HTR-8/SVneo (cell line): ENCODE measurements at places on chromosomes 5 and 9.

GRCh38 chr5:67732921-67733320 lies 482.6 kb upstream of the PIK3R1 start:
- DNase-seq = no peak

DNA sequence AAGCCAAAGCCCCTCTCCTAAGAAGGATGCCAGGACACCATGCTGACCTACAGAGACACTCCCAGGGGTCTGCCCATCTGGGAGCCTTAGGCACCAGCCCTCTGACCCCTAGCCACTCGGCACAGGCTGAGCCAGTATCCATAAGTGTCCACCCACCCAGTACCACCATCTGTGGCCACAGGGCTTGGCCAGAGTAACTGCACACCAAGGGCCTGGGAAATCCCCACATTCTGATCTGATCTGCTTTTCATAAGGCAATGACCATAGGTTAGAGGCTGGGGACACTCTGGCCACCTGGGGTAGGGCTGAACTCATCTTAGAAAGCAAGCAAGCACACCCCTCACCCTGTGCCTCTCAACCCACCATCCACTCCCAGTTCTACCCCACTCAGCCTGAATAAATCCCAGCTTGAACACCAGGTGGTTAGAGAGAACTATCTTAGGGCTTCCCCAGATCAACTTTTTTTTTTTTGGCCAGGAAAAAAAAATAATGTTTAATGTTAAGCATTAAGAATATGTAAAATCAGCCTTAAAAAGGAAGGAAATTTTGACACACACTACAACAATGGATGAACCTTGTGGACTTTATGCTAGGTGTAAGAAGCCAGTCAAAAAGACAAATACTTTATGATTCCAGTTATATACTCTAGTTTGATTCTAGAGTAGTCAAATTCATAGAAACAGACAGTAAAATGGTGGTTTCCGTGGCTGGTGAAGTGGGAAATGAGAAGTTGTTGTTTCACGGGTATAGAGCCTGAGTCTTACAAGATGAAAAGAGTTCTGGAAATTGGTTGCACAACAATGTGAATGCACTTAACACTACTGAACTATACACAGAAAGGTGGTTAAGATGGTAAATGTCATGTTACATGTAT lies 6.2 kb downstream of the GNPDA1 start:
- DNase-seq = no peak

GRCh38 chr5:111739416-111739815 lies 17.6 kb downstream of the NREP start:
- DNase-seq = no peak

DNA sequence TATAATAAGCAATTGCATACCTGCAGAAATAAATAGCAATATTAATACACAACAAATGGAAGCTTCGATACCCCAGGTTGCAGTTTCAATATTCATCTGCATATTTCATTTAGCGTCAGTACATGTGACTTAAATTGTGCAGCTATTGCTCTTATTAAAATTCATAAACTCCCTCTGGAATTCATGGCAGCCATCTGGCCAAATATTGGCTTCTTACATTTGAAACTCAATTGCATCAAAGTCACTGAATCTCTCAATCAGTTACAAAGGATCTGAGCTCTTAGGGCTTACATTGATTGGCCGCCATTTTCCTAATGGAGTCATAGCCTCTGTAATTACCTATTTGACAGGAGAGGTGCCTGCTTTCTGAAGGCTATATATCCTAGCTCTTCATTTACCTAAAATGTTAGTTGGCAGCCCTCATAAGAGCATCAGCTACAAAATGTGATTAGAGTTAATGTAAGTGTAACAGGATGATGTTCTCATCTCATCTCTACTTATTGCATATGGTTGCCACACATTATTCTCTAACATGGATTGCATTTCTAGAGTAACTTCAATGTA lies 453.5 kb downstream of the CAAP1 start:
- no peak for DNase-seq

DNA sequence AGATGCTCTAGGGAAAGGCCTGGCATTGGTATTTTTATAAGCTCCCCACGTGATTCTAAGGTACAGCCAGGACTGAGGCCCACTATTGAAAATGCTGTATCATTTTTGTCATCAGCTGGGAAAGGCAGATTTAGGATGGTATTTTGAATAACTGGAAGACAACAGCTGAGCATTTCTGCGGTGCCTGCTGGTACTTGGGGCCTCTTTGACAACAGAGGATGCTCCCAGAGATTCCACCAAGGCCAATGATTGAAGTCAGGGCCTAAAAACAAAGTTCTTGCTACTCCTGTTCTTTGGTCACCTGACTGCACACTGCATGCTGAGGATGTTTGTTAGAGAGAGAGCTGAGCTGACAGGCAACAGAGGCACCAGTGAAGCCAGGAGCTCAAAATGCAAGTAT lies 8.1 kb downstream of the FBLL1 start:
- DNase-seq = no peak

GRCh38 chr9:135516132-135516860 lies 4.9 kb upstream of the LCN1 start:
- DNase-seq = no peak

GRCh38 chr9:72794946-72795345 lies 157.9 kb downstream of the ALDH1A1 start:
- DNase-seq = no peak

GRCh38 chr5:17374973-17375742 lies 122.9 kb upstream of the TAF11L2 start:
- peak; percentile 62 for DNase-seq

DNA sequence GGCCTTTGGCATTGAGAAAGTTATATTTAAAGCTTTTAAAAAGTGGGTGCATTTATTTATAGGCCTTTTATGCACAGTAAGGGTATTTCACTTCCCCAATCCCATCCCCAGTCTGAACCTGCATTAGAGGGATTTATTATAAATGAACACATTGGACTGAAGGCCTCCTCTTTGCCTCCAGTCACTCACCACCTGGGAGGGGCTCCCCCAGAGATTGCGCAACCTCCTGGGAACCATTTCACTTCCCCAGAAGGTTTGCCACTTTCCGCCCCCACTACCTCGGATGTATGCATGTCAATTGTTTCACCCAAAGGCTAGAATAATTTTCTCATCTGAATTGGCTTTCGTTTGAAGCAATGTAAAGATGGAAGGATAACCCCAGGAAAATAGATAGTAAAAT lies 29.8 kb upstream of the VCAN start:
- DNase-seq = no peak
